Esophagus mucosa (tissue), 1 donor: ENCODE measurements at places on chromosomes 16 and 17.

- peak; percentile 9 for ATAC-seq
Measured at GRCh38 chr17:8964801-8965393, 610 bp downstream of the PIK3R5 start.

GRCh38 chr17:39404542-39405378, 3.3 kb upstream of the FBXL20 start:
- ATAC-seq, result peak; percentile 10

DNA sequence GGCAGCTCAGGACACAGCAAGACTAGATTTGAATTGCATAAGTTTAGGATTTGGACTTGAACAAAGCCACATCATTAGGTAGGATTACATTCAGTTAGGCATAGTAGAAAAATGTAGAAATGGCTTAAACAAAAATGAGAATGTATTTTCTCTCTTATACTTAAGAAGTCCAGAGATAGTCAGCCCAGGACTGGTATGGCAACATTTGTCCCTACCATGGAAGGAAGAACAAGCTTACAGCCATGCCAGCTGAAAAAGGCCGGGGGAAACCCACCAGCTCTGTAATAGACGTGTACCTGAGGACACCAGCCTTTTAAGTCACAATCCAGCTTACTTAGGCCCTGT, 11.2 kb upstream of the TMIGD1 start:
- no peak for ATAC-seq

DNA sequence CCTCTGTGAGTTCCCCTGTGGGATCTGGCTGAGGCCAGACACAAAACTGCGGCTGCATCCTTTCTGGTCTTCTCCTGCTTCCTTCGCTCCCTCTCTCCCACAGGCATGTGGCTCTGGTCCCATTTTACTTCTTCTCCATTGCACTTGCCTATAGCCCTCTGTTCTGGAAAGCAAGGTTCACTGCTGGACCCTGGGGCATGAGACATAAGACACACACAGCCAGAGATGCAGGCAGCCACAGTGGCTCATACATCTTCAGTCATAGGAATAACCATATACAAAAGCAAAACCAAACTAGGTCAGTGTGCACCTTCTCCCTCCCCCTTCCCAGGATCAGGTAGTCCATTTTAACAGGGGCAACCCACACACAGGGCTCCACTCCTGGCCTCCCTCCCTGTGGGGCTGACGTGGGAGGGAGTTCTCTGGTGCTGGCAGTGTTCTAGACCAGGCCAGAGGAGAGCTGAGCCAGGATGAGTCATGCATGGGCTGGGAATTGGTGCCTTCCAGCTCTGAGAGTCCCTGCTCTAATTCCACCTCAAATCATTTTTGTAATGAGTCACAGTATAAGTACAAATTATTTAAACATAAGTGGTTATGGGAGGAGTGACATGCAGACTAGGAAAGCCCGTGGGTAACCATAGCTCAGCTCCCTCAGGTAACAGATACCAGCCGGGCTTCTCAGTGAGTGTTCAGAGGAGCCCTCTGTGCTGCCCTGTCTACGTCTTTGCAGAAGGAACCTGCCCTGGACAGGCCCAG, 58.0 kb downstream of the ASIC2 start:
- peak; percentile 94 for ATAC-seq

GRCh38 chr17:14227052-14227451, 9.6 kb downstream of the CDRT15 start:
- no peak for ATAC-seq

DNA sequence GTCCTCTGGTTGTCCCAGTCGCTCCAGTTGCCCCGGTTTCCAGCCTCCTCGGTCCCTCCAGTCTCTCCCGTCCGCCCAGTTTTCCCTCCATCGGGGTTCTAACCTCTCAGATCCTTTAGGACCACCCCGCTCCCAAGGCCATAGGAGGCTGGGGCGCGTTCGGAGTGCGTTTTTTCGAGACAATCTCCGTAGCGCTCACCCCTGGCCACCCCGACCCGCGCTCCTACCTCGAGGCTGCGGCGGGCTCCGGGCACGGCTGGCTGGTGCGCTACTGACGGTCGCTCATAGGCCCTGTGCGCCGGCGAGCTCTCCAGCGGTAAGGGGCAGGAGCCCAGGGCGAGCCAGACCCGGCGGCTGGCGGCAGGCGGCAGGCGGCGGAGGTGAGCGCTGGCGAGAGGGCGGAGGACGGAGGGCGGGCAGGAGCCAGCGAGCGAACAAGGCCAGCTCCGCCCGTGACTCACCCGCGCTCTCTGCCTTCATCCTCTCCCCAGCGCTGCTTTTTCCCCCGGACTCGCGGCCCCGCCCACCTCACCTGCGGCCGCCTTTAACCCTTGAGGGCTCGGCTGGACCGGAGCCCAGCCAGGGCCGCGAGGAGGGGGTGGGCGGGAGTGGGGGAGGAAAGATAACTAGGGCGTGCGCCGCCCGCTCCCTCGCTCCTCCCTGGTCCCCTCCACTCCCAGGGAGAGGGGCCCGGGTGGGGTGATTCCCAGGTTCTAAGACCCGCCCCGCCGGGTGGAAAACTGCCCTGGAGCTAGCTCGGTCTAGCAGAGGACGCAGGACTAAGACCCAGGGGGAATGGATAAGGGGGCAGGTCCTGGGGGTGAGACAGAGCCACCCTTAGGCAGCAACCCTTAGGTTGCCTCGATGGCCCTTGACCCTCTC, at the start of gene SP6:
Gene SP6 (minus strand): TSS at position 472 of the 882 bp plus-strand sequence. CDS start 2,734 bp downstream, outside the sequence.
- ATAC-seq, result peak; percentile 90

GRCh38 chr17:72366626-72367025, 245.8 kb downstream of the SOX9 start:
- ATAC-seq, result no peak

- peak; percentile 49 for ATAC-seq
Measured at GRCh38 chr17:8153957-8154607, 1.9 kb upstream of the PER1 start.

DNA sequence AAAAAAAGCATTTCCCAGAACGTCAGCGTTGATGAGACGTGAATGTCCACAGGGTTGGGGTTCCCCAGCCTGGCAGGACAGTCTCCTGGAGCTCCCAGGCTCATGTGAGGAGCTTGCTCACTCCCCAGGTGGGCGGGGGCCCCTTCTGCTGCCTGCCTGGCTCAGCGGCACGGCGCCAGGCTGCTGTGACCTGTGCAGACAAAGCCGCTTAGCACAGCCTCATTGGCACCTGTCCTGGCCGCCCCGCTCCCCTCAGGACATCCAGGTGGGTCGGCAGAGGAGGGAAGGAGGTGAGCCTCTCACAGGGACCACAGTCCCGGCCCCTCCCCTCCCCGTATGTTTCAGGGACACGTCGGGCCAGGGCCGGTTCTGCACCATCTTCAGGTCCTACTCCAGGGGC, 12.9 kb upstream of the WFIKKN1 start:
- no peak for ATAC-seq

DNA sequence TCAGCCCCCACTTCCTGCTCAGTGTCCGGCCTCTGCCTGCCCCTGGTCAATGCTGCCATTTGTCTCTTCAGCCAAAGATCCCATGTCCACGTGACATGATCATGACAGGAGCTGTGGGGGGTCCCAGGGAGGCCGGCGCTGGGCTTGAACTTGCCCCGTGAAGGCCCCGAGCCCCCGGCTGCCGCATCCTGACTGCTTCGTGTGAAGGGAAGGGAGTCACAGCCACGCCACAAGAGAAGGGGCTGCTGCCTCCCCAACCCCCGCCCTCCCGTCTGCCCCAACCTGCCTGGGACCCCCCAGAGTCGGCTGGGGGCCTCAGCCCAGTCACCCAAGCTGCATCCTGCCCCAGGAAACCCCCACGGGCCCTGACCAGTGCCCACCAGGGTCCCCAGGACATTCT, 14.3 kb upstream of the SSTR5 start:
- ATAC-seq, result no peak

GRCh38 chr17:1813088-1813487, 16.6 kb downstream of the SMYD4 start:
- ATAC-seq, result no peak

DNA sequence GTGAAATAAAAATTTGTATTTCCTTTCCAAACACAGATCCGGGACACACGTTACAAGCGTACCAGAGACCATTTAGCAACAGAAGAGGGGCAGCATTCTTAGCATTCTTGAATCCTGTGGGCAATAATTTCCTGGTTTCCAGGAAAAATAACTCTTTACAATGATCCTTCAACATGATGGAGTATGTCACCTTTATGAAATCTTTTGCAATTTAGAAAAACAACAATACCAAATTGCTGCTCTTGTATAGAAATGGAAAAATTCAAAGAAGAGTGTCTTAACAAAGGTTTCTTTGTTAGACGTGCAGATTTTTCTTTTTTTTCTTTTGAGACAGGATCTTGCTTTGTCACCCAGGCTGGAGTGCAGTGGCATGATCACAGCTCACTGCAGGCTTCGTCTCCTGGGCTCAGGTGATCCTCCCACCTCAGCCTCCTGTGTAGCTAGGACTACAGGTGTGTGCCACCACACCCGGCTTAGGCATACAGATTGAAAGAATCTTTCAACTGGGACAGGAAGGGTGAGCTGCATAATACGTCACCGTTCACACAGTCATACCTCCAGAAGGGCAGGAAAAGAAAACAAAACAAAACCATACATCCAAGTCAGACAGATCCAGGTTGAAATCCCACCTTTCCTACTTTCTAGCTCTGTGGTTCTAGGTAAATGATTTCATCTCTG, 10.8 kb upstream of the GCSH start:
- peak; percentile 35 for ATAC-seq

DNA sequence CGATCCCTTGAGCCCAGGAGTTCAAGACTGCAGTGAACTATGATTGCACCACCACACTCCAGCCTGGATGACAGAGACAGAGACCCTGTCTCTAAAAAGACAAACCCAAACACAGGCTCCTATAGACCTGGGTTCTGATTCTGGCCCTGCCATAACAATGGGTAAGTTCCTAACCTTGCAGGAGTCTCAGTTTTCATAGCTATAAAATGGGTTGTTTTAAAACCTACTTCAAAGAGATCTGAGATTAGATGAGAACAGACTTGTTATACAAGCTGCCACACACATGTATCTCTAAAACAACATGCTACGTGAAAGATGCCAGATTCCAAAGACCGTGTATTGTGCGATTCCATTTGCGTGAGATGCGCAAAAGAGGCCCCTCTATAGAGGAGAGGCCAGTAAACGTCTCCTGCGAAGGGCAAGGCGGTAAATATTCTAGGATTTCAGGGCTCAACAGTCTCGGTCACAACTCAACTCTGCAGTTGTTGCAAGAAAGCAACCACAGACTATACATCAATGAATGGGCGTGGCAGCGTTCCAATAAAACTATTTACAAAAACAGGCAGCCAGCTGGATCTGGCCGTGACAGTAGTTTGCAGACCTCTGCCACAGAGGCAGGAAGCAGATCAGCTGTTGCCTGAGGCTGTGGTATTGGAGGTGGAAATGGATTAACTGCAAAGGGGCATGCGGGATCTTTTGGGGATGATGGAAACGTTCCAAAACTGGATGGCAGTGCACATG, 5.9 kb downstream of the CORO7 start:
- ATAC-seq, result no peak

DNA sequence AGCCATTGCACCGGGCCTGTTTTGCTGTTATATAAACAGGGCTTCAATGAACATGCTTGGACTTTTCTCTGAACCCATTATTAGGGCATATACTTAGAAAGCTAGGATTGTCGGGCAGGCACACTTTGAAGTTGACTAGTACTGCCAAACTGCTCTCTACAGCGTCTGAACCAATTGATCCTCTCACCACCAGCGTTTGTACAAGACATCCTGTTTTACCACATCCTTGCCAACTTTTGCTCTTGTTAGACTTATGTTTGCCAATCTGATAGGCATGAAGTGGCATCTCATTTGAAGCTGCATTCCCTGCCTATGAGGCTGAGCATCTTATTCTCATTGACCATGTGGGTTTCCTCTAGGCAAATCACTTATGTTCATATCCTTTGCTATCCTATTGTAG, 7.4 kb upstream of the PPP1R9B start:
- ATAC-seq, result no peak

- ATAC-seq, result no peak
Measured at GRCh38 chr17:41631025-41631897, 6.9 kb upstream of the KRT17 start.

DNA sequence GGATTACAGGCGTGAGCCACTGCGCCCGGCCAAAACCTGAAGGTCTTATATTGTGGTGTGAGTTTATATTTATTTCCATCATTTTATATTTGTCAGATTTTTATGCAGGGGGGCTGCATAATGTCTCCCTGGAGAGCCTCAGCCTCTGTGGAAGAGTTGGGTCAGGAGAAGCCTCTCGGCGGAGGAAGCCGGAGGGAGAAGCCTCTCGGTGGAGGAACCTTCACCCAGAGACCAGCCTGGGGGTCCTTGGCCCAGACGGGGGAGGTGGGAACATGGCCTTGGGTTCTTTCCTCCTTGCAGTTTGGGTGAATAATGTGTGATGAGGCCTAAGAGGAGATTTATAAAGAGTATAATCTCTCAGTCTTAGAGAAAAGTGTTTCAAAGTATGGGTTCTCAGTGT, 22.4 kb upstream of the ZNF750 start:
- no peak for ATAC-seq

DNA sequence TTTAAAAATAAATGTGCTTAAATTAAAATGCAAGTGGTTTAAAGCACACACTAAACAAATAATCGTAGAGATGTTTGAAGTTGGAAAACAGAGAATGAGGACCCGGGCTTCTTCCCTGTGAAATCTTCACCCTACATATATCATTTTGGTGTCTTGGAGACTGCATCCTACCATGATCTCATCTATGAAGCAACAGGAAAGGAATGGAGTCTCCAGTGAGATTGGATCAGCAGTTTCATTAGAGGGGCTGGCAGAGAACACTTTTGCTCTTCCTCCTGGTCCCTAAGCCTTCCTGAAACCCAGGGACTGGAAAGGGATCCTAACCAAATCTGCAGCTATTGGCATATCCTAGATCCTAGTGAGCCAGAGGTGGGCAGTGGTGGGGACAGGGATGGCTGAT, 85.0 kb downstream of the GRIN2A start:
- ATAC-seq, result no peak

- ATAC-seq, result no peak
Measured at GRCh38 chr17:64083563-64084085, 46.3 kb downstream of the ERN1 start.

DNA sequence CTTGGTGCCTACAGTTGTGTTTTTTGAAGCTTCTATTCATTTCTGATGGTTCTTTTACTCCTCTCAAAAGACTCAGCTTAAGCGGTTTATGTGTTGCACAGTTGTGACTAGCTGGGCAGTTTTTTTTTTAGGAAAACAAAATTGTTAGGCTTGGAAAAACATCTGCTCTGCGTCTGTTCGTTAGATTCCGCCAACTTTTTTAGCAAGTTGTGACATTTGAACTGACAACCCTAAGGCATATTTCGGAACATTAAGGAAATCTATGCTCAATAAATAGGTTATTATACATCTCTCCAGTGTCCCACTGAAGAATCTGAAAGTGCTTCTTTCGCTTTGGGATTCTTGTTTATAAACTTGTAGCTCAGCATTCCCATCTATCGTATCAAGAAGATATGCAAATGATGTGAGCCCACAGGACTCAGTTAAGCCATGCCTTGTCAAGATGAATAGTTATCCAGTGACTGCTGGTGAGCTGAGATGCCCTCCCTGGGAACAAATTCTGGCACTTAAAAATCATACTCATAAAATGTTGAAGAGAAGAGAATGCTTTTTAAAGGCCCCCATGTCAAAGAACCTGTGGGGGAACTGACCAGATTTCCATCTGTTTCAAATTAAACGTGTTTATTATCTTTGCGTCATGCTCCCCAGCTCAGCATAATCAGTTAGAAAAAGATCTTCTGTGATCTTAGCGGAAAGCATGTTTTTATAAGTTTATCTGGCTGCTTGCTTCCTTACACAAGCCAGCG, 109.0 kb upstream of the FAM20A start:
- ATAC-seq, result no peak
